ENCODE measurements at places on chromosomes 16 and 17.

DNA sequence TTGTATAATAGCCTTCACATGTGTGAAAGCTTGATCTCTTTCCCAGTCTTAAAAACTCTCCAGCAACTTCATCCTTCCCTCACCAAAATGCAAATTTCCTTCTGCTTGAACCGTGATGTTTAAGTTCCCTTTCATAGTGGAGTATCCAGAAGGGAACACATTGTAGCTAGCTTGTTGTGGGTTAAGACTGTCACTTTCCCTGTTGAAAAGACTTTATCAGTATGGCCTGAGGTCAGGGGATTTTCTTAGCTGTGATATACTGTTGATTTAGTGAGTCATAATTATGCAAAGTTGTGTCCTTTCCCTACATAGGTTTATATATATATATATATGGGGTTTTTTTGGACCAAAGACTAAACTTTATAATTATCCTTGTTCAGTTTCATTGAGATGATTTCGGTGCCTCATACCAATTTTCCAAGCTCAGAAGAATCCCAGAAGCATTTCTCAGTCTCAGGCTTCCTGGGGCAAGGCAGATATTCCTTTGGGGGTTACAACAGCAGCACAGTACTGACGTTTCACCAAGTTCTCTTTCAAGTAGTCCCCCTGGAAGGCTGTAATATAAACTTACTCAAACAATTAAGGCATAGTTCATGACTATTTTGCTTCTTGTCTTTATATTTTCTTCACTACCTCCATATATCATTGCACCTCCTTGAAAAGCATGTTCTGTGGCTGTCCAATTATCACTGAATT, 35.7 kb downstream of the ESRP2 start:
- no peak for DNase-seq

DNA sequence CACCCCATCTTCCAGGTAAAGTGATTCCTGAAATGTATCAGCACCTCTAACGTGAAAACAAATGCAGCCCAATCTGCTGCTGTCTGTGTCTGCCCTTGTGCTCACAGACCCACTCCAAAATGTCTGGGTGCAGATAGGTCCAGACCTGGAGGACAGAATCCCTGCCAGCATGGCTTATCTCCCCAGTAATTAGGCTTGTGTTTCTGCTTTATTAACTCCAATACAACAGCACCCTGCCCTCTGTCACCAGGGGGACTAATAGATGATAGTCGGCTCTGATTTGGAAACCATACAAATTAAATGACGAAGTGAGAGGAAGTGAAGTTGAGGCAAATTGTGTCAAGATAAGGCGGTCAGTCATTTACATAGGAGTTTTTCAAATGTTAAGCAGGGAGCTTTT, 608.3 kb upstream of the SALL1 start:
- DNase-seq: no peak

DNA sequence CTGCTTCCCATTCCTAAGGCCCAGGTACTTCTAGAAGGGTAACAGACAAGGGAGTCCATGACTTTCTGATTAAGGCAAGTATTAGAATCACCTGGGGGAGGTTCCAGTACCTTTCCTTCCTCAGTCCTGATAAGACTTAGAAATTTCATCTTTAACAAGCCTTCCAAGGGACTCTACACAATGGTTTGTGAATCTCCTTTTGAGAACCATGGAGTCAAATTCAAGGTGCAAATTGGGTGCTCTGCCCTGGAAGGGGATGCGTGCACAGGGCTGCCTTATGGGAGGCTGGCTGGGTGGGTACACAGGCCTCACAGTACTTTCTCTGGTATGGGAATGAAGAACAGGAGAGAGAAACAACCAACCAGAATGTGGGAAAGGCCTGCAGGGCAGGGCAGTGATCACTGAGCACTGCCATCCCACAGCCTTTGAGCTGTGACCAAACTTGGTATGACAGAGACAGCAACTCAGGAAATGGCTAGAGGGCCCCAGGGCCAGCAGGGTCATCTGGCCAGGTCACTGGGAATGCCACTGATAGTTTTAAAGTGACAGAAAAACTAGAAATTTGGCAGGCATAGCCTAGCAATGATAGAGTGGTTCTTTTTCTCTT, 3.6 kb upstream of the TMIGD1 start:
- DNase-seq: no peak

- no peak for DNase-seq
Measured at GRCh38 chr16:12132290-12132689, 155.8 kb downstream of the SNX29 start.

Data from foreskin melanocyte (primary cell).